Effector CD8-positive, alpha-beta T cell (primary cell): ENCODE measurements at places on chromosomes 1 and 21.
A peak's percentile ranks its signal among the peaks of the same experiment; 100 is the strongest.

- DNase-seq = no peak
These were observed 482.1 kb upstream of the RGS18 start for GRCh38 chr1:191675856-191676783.

GRCh38 chr1:83500987-83501591 is 497.8 kb downstream of the TTLL7 start:
- DNase-seq = no peak

- no peak for DNase-seq
These were observed 54.2 kb downstream of the NMNAT2 start for GRCh38 chr1:183363972-183364371.

DNA sequence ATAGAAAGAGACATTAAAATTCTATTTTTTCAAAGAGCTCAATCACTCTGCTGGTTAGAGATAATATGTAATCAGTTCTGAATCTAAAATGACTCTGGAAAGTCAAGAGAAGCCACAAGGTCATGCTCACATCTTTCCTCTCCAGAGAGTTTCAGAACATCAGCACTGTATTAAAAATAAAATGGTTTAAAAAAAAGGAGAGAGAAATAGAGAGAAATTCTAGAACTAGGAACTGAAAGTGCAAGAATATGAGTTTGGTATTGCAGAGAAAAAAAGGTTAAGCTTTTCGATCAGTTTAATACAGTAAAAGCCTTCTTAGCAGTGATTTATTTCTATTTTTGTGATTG is 44.0 kb upstream of the DIPK1A start:
- DNase-seq = no peak

DNA sequence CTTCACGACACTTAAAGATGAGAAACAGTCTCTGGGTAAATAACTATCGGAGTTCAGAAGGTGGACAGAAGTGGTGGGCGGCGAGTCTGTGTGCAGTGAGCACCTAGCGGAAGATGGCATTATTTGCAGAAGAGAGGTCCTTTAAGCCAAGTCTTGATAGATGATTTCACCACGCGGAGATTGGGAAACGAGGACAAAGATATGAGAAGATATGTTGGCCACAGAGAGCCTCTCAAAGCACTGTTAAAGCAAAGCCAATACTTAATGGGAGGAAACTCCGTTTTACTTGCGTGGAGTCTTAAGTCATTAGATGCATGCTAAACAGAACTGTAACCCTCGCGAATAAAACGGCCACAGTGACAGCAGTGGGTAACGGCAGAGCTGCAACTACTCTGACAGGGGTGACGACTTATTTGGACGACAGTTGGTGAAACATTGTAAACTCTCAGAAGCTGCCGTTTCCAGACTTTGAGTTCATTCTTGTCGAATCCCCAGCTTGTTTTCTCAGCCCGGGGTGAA is 577 bp upstream of the CEP350 start:
- peak; percentile 23 for DNase-seq

GRCh38 chr1:182453631-182454030 is 3.7 kb downstream of the RGSL1 start:
- no peak for DNase-seq

DNA sequence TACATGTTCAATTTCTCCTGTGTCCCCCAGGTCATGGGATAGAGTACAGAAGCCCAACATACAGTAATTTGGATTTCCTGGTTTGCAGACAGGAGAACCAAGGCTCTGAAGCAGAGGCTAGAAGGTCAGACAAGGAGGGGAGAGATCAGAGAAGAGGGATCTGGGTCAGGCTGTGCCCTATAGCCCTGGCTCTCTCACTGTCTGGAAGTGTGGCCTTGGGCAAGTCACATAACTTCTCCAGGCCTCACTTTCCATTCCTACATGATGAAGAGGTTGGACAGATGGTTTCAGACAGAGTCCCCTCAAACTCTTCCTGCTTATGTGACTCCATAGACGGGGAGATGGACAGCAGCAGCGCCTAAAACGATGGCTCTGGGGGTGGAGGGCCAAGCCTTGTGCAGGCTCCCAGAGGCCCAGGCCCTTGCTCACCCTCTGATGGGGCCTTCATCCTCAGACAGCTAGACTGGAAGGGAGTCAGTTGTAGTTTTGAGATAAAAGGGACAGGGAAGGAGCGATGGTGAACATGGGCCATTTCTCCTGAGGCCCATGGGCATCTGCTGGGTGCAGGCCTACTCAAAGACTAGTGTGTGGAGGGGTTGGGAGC is 2.9 kb downstream of the TRIM62 start:
- DNase-seq = no peak

DNA sequence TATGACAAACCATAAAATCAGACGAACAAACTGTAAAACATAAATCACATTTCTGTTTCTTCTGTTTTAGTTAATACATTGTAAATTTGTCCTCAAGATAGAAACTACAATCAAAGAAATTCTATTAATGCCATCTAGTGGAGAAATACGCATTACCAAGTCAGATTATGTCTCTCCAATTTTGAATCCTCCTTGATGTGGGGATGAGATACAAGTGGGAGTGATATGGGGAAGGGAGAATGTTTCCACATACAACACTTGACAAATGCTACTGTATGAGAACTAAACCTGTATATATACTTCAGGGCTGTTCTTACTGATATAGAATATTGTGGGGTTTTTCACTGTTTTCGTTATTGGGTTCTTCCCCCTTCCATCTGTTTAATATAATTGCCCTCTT is 2.6 kb downstream of the HFM1 start:
- DNase-seq = no peak

- DNase-seq = no peak
These were observed 40.3 kb downstream of the RAP1GAP start for GRCh38 chr1:21628798-21629393.

DNA sequence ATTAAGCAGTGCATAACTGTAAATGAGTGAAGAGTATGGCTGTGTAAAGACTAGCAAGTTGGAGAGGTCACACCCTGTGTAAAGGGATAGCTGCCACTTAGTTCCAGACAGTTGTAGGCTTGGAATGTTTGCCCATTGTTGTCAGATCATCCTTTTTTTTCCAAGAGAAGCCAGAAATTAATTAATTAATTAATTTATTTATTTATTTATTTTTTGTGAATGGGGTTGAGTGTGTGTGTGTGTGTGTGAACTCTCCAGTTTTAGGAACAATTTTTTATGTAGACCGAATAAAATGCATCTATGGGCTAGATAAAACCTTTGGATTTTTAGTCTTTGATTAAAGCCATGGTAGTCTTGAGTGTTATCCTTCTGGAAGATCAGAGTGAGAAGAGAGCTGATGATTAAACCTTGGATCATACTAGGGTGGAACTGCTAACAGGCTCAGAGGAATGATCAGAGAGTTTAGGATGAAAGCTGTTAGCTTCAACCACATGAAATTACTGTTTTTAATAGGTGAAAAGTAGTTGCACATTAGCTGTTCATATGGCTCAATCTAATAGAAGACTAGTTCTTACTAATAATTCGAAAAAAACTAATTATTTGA is 58.4 kb downstream of the OSBPL9 start:
- DNase-seq = no peak

DNA sequence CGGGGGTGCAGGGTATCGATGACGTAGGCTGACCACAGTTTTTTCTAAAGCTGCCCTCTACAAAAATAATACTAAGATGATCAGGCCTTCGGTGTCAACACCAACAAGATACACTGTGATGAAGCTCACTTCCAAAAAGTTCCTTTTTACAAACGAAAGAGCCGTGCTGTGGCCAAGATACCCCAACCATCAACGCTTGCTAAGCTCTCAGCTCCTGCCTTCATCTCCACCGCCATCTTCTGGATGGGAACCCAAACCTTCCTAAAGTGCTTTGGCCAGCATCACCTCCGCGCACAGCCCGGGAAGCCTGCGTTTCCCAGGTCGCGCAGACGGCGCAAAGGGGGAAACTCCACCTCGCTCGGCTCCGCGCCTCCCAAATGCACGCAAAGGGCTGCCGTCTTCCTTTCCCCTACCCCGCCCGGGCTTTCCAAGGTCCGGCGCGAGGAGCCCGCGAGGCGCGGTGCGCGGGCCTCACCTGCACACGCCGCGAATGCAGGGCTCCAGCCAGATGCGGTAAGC is 541 bp downstream of the USP48 start:
- DNase-seq = peak; percentile 52

GRCh38 chr1:166915941-166916340 is 39.9 kb upstream of the TADA1 start:
- no peak for DNase-seq

GRCh38 chr1:51953079-51953478 is 37.4 kb downstream of the RAB3B start:
- DNase-seq = no peak
